ENCODE measurements at places on chromosomes 13 and 19. TPM values are rescaled to one million over a fixed set of nuclear protein-coding genes. Genes with fewer than 3 reads are reported as not detected.

GRCh38 chr13:33355201-33355895, 69.8 kb upstream of the STARD13 start:
- no peaks in the 10 kb centered on the region for H3K36me3 ChIP-seq
- DNase-seq: no peak
- peaks cover 3% of the 10 kb centered on the region for H3K4me1 ChIP-seq
- H3K27ac ChIP-seq: no peak overlapping the region
- no peak overlapping the region for H3K4me3 ChIP-seq

DNA sequence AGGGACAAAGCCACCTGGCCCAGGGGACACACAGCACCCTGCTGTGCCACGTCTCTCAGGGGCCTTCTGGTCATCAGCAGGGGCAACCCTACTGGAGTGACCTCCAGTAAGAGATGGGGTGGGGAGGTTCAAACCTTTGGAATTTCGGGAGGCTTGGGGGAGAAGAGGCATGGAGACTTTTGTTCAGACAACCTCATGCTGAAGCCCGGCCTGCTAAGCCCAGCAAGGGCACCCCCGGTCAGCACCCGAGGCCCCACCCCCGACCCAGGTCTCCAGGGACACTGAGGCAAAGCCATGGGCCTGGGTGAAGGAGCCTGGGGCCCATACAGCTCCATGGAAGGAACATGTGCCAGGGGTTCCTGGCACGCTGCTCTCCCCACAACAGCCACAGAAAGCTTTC, 23.3 kb downstream of the ZNF787 start:
- H3K4me3 ChIP-seq: no peak overlapping the region
- H3K4me1 ChIP-seq: no peaks in the 10 kb centered on the region
- no peak for DNase-seq
- H3K36me3 ChIP-seq: peaks cover 5% of the 10 kb centered on the region
- no peaks in the 10 kb centered on the region for H3K27me3 ChIP-seq

- H3K27me3 ChIP-seq: no peaks in the 10 kb centered on the region
- DNase-seq: no peak
- peaks cover 33% of the 10 kb centered on the region for H3K4me1 ChIP-seq
- no peak overlapping the region for H3K27ac ChIP-seq
- H3K4me3 ChIP-seq: no peak overlapping the region
Observed at GRCh38 chr19:14540741-14541525, 11.5 kb downstream of the TECR start.

Gene CCDC169
- total RNA-seq: not detected

- H3K27ac ChIP-seq: no peak overlapping the region
- H3K36me3 ChIP-seq: no peaks in the 10 kb centered on the region
- no peak overlapping the region for H3K4me3 ChIP-seq
- H3K27me3 ChIP-seq: no peaks in the 10 kb centered on the region
- H3K4me1 ChIP-seq: no peaks in the 10 kb centered on the region
- no peak for DNase-seq
Observed at GRCh38 chr19:58014141-58014540, 11.5 kb upstream of the ZNF606 start.

Measured in HCT116 (cell line).